ENCODE measurements at places on chromosomes 3 and 15. TPM values are rescaled to one million over a fixed set of nuclear protein-coding genes. Genes with fewer than 3 reads are reported as not detected.

The CELSR3 gene
- total RNA-seq, result 2.2 TPM

The TEX55 gene
- not detected for total RNA-seq

The OCA2 gene
- not detected for total RNA-seq

The SYNPR gene
- not detected for total RNA-seq

The CASR gene
- not detected for total RNA-seq

Measured in cardiac ventricle fibroblast (primary cell).